ENCODE measurements at places on chromosomes 1 and 21. TPM values are rescaled to one million over a fixed set of nuclear protein-coding genes. Genes with fewer than 3 reads are reported as not detected.

The TACSTD2 gene
- 132 TPM for polyA plus RNA-seq

The TNFAIP8L2 gene
- polyA plus RNA-seq, result 32.8 TPM

The KRTAP10-12 gene
- polyA plus RNA-seq, result not detected

The ILDR2 gene
- polyA plus RNA-seq, result 0.46 TPM

DNA sequence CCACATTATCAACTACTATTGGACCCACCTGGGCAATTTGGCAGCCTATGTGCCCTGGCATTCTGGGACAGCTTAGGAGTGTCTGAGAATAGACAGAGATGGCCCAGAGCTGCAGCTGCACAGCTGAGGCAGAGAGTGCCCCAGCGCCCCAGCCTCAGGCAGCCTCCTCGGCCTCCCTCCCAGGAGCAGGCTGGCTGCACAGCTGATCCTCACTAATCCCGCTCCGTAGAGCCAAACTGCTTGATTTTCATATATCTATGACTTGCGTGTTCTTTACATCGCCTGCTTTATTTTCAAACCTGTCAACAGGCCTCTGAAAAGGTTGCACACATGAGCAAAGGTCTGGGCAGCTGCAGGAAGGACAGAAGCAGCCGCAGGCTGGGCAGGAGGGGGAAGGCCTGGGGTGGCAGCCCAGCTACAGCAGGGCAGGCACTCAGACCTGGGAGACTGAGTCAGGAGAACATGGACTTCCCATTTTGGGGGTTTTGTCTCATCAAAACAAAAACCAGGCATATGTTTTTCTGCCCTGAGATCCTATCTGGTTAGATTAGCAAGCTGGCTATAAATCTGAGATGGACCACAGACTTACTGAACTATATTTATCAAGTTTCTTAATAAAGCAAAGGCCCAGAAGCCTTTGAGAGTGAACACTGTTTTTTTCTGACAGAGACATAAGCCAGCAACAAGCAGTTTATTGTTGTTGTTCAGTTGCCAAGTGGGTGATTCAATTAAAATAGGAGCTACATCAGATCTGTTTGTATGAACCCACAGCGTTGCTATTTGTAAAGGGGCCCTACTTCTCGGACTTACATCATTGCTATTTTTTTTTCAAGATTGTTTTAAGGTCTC, 301.8 kb upstream of the DUSP10 start:
- no peak for DNase-seq

DNA sequence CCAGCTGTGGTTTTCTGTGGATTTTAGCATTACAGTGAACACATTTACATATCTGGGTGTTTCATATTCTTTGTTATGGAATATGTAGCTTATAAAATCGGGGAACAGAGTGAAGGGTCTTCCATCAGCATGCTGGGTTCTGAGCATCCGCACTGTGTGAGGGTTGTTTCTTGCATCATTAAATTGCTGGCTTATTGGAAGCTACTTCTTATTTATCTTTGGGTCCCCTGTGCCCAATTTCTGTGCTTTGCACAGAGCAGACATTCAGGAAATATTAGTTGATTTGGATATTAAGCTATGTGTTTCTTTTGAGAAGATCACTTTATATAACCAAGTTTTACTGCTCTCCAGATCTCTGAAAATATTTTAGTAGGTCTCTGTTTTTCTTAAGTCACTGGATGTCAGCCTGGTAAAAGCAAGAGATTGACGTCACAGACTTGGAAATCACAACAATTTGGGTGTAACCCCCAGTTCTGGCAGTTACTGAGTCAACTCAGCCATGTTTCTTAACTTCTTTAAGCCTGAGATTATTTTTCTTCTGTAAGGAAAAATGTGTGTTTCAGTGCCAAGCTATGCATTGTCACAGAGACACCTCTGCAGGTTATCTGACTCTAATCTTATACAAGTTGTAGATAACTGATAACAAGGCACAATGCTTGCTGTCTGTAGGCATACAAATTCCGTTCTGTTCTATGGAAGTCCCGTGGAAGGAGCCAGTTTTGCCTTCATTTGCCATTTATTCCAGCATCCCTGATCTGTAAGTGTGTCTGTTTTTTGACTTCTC, 258.3 kb upstream of the KAZN start:
- no peak for DNase-seq

DNA sequence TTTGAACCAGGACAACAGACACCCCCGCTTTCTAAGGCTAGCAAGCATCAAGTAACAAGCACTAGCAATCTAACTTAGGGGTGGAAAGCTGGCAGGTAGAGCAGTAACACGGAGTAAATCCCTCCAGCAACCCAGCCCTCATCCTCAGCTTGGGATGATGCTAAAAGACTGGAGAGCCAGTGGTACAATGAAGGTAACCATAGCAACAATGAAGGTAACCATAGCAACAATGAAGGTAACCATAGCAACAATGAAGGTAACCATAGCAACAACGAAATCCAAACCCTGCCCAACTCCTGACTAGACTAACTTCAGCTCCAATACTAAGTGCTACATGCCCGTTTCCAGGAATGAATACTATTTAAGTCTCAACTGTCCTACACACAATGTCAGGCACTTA, 22.2 kb upstream of the EIF4G3 start:
- no peak for DNase-seq
